ENCODE measurements at places on chromosomes 4 and X.
A peak's percentile ranks its signal among the peaks of the same experiment; 100 is the strongest.

DNA sequence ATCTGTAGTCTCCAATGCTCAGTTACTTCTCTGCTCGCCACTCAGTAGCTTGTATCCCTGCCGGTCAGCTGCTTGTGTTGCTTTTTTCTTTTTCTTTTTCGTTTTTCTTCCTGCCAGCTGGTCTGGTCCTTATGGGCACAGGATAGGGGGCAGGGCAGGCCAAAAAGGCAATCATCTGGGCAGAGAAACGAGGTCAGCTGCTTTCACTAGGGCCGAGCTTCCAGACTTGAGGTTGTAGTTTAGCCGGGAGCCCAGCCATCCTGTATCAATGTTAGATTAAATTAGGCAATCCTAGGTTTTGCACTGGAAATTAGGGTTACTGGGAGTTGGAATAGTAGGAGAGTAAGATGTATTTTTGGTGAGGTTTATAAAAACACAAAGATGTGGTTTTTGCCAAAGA is 3.4 kb downstream of the ARSF start:
- no peak for DNase-seq

GRCh38 chrX:125654501-125654900 is 334.8 kb downstream of the TEX13C start:
- no peak for DNase-seq

- no peak for DNase-seq
Measured at GRCh38 chrX:41895826-41896225, 27.5 kb downstream of the CASK start.

- no peak for DNase-seq
Measured at GRCh38 chr4:110793890-110794554, 171.1 kb upstream of the PITX2 start.

- no peak for DNase-seq
Measured at GRCh38 chrX:30643313-30643821, 9.9 kb upstream of the GK start.

- no peak for DNase-seq
Measured at GRCh38 chrX:48626401-48627298, 29.4 kb downstream of the WDR13 start.

DNA sequence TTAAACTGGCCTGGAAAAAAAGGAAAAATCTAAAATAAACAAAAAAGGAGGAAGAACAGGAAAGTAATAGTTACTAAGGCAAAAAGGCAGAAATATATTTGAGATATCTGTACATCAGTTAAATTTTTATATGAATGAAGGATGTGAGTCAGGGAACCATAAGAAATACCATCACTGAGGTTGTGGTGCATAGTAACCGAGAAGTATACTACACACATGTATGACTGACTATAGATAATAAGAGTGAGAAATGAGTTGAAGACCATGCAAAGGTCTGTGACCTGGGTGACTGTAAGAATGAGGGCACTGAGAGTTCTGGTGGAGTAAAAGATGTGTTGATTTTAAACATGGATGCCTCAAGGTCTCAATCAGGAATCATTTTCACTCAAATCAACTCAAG is 220.6 kb upstream of the FAM241A start:
- no peak for DNase-seq

GRCh38 chr4:11455201-11455835 is 26.6 kb upstream of the HS3ST1 start:
- DNase-seq = no peak

DNA sequence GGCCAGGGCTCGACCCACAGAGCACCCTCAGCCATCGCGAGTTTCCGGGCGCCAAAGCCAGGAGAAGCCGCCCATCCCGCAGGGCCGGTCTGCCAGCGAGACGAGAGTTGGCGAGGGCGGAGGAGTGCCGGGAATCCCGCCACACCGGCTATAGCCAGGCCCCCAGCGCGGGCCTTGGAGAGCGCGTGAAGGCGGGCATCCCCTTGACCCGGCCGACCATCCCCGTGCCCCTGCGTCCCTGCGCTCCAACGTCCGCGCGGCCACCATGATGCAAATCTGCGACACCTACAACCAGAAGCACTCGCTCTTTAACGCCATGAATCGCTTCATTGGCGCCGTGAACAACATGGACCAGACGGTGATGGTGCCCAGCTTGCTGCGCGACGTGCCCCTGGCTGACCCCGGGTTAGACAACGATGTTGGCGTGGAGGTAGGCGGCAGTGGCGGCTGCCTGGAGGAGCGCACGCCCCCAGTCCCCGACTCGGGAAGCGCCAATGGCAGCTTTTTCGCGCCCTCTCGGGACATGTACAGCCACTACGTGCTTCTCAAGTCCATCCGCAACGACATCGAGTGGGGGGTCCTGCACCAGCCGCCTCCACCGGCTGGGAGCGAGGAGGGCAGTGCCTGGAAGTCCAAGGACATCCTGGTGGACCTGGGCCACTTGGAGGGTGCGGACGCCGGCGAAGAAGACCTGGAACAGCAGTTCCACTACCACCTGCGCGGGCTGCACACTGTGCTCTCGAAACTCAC is 3.6 kb downstream of the MID1IP1 start:
- peak; percentile 35 for DNase-seq

DNA sequence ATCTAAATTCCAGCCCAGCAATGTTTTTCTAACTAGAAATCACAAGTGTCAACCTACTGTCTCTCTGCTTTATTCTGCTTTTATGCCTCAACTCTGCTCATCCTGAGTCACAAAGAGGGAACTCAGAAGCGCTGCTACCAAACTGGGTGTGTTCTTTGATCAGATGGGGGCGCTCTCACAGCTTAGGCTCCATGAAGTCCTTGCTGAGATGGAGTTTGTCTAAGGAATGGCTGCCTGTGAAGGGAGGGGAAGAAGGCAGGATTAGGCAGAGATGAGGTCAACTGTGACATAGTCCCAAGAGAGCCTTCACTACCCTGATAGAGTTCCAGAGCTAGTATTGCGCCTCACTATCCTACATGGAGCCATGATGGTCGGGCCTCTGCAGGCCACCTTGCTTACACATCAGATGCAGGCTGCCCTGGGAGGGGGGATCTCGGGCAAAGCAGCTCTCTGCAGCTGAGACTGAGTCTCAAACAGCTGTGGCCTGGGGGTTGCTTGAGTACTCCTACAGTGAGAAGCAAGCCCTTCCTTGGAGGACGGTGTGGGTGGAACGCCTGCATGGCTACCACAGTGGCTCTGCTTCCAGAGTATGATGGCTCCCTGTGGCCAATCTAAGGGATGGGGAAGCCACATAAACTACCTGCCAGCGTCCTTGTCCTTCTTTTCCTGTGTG is 219.9 kb downstream of the CCNG2 start:
- DNase-seq = no peak

- no peak for DNase-seq
Measured at GRCh38 chr4:48187813-48188212, 53.8 kb upstream of the TXK start.

DNA sequence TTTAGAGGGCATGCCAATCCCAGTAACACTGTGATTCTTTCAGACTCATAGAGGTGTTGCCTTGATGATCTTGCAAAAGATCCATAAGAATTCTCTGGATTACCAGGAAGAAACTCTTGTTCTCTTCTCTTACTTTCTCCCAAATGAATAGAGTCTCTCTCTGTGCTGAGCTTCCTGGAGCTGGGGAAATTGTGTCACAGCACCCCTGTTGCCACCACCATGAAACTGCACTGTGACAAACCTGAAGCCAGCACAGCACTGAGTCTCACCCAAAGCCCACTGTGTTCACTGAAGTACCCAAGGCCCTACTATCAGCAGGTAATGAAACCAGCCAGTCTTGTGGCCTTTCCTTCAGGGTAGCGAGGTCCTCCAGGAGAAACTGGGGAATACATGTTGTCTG is 332.7 kb upstream of the FGF16 start:
- DNase-seq = no peak

DNA sequence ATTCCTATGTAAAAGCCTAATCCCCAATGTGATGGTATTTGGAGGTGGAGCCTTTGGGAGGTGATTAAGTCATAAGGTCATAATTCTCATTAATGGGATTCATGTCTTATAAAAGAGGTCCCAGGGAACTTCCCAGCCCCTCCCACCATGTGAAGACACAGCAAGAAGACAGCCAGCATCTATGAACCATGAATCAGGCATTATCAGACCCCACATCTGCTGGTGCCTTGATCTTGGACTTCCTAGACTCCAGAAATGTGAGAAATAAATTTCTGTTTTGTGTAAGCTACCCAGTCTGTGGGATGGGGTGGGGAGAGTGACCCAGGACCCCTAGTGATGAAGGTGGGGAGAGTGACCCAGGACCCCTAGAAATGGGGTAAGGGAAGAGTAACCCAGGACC is 6.1 kb upstream of the DAPP1 start:
- no peak for DNase-seq

DNA sequence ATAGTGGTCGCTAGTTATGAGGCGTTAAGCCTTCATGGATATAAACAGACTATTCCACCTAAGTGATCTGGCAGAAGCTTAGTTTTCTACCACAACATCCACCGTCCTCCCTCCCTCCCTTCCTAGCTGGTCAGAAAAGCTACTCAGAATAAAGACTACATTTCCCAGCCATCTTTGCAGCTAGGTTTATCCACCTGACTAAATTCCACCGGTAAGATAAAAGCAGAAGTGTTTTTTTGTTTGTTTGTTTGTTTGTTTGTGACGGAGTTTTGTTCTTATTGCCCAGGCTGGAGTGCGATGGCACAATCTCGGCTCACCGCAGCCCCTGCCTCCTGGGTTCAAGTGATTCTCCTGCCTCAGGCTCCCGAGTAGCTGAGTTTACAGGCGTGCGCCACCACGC is 44.3 kb downstream of the HELT start:
- no peak for DNase-seq

GRCh38 chrX:5194806-5195205 is 1033.9 kb downstream of the NLGN4X start:
- no peak for DNase-seq

- DNase-seq = no peak
Measured at GRCh38 chr4:164748375-164748774, 5.6 kb upstream of the SMIM31 start.

DNA sequence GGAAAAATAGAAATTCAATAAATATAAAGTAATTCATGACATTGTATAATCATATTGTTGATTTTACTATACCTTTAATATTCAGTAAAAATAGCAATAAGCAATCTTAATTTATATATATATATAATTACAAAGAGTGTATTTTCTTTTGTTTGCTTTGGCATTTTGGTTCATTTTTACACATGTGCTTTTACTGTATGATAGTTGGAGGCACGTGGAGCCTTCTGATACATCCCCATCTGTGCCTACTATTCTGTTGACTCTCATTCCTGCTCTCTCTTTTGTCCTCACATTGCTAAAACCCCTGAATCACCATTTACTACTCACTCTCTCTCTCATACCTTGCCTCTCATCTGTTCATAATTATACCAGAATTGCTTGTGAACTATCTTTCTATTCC is 106.4 kb upstream of the NDST4 start:
- no peak for DNase-seq

GRCh38 chrX:103687696-103688201 is 1.2 kb upstream of the MORF4L2 start:
- peak; percentile 68 for DNase-seq

GRCh38 chr4:79362626-79363025 is 36.8 kb upstream of the NAA11 start:
- DNase-seq = no peak

DNA sequence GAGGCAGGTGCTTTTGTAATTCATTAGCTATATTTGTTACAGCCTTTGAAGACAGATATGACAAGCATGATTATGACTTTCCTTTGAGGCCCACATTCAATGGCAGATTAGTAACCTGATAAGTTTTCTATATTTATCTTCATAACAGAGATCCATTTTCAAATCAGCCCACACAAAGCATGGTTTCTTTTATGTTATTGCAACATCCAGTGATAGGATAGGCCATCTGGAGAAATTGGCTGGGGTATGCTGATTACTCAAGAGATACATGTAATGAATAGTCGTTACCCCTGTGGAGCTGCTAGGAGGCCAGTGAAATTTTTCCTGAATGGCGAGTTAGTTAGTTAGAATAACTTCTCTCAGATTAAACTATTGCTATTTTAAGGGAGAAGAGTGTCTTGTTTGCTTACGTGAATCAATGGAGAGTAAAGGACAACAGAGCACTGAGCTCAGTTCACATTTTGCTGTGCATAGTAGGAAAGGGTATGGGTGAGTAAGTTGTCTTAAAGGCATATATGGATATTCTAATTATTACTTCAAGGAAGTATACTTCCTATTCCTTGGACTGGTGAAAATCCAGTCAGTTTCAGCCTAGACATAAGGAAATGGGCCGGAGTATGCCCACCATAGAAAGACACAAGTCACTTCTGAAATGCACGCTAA is 79.2 kb upstream of the DKK2 start:
- no peak for DNase-seq

- DNase-seq = no peak
Measured at GRCh38 chrX:118496763-118497079, 1.1 kb downstream of the DOCK11 start.

- no peak for DNase-seq
Measured at GRCh38 chr4:105451346-105451745, 22.5 kb downstream of the PPA2 start.

DNA sequence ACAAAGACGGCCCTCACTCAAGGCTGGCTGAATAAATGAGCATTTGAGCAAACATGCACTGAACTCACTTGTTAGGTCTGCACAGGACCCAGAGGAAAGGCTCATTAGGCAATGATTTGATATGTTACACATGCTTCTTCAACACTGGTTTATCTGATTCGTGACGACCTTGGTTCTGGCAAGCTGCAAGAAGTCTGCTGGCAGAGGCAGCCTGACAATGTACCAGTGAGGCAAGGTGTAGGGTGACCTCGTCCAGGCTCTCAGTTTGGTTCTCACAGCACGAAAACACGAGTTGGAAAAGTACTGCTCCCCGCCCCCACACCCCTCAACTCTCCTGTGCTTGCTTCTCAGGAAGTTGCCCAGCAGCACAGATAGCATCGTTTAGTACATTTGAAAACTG is 63.1 kb upstream of the CITED1 start:
- DNase-seq = no peak

DNA sequence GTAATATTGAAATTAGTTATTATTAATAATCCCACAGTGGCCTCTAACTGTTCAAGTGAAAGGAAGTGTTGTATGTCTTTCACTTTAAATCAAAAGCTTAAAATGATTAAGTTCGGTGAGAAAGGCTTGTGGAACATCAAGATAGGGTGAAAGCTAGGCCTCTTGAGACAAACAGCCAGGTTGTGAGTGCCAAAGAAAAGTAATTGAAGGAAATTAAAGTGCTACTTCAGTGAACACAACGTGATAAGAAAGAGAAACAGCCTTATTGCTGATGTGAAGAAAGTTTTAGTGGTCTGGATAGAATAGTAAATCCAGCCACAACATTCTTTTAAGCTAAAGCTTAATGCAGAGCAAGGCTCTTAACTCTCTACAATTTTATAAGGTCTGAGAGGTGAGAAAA is 42.6 kb upstream of the IL13RA2 start:
- no peak for DNase-seq

DNA sequence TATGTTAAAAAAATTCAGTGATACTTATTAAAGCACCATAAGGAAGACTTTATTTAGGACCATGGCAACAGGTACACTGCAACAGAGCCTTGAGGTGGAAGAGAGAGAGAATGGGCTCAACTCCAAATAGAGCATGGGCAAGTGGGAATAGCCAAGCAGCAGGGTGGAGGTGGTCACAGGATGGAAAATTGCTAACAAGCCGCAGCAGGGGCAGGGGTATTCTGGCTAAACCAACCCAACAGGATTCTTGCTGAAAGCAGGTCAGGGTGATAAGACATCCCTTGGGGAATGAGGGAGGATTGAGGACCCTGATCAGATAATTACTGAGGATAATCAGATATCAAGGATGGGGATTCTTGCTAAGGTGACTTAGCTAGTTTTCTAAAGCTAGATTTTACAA is 177.5 kb downstream of the ZIC3 start:
- no peak for DNase-seq
